ENCODE measurements at places on chromosomes 3 and 15.
A peak's percentile ranks its signal among the peaks of the same experiment; 100 is the strongest.

GRCh38 chr3:4356220-4356540, 53.0 kb downstream of the SETMAR start:
- DNase-seq: no peak

DNA sequence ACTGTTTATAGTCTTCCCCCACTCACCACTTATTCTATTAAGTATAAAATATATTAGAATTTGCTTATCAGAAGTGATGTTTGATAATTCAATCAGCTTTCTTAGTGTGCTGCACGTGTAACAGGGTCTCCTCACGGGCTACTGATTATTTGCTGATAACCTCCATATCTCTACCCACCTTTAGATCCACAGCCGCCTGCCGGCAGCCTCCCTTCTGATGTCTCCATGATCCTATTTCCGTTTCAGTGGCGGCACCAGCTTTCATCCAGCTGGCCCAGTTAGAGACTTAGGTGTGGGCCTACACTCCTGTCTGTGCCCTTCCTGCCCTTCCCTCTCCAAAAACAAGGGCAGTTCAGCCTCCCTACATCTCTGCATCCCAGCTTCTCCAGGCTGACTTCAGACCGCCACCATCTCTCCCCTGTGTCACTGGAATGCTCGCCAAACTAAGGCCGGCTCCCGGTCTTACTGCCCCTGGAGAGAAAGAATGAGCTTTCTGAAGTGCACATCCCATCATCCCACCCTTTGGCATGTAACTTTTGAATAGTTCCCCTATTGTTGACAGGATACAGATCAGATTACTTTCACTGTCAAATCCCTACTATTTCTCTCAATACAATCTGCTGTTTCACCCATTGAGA, 76.6 kb upstream of the PRTG start:
- no peak for DNase-seq

DNA sequence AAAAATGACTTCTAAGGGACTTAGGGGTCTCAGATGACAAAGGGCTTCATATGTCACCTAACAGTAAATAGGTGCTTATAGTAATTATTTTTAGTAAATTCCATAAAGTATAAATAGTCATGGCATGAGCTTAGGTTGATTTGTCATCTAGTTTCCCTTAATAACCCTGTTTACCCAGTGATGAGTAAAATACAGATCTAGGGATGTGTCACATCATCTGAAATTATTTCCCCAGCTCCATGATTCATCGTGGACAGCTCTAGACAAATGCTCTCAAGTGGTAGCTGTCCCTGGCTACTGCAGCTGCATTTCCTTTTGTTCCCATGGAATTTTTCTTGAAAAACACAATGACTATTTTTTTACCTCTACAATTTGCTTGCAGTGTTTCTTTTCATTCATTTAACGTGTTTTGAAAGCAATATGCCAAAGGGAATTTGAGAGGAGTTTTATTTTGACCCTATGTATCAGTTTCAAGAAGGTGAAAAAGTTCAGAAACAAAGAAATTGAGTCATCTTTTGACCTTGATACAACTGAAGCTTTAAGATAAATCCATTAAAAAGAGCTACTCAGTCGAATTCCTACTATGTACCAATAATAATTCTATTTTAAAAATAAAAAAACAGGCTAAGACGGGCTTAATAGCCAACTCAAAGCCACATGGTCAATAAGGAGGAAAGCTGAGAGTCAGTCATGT, 241.6 kb downstream of the KCNMB2 start:
- peak; percentile 84 for DNase-seq

GRCh38 chr3:137325170-137325569, 367.4 kb downstream of the IL20RB start:
- DNase-seq: no peak

DNA sequence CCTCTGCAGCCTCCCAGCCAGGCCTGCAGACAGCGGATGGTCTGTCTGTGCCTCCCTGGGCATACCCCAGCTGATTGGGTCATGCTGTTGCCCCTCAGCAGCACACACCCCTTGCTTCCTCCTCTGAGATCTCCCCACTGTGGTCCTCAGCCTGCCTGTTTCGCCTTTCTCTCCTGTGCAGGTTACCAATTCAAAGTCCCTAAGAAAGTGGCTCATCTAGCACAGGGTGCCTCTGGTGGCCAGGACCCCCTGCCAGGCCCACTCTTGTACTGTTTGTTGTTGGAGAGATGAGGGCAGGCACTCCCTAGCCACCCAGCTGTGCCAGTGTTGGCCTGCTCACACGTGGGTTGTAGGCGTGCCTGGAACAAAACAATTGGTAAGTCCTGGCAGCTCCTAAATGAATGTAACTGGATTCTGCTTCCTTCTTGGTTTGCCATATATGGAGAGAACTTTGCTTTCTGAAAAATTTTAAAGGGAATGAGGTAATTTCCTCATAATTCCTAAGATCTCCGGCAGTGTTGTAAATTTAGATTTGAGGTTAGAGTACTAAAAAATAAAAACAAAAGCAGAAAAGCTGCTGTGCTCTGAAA, 213.2 kb upstream of the IL12A start:
- no peak for DNase-seq
